ENCODE measurements at places on chromosomes 11 and 22.

GRCh38 chr22:28252539-28252938, 333.5 kb upstream of the PITPNB start:
- H3K4me3 ChIP-seq = no peak overlapping the region
- no peaks in the 10 kb centered on the region for H3K4me1 ChIP-seq
- no peaks in the 10 kb centered on the region for H3K36me3 ChIP-seq

DNA sequence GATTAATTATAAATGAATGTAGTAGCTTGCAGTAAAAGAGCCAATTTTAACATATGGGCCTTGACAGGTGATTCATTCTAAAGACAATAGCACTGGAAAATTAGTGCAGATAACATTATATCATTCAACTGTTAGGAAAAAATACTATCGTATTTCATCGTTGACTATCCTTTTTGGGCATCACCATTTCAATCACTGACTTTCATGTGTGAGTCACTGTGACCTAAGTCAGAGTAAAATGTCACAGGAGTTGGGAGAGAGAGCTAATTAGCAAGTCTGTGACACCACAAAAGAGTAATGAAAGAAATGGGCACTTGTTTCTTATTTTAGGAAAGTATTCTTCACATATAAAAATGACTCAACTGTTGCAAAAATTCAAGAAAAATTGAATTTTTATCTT, 253.8 kb upstream of the CNTN5 start:
- H3K27me3 ChIP-seq = no peaks in the 10 kb centered on the region
- no peak overlapping the region for H3K27ac ChIP-seq
- no peaks in the 10 kb centered on the region for H3K36me3 ChIP-seq
- H3K4me3 ChIP-seq = no peak overlapping the region

DNA sequence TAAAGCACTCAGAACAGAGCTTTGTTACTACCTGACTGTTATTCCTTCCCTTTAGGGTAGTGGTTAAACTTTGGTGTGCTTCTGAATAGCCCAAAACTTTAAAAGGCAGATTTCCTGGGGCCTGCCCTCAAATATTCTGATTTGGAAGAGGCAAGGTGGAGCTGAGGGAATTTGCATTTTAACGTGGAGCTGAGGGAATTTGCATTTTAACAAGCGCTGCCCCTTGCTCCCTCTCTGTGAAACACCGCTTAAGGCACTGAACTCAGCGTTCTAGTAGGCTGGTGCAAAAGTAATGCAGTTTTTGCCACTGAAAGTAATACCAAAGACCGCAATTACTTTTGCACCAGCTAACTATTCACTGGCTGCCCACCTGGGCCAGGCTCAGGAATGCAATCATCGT, 35.0 kb downstream of the TPST2 start:
- no peaks in the 10 kb centered on the region for H3K27me3 ChIP-seq
- H3K27ac ChIP-seq = no peak overlapping the region
- H3K4me3 ChIP-seq = no peak overlapping the region
- no peak for ATAC-seq

GRCh38 chr11:35145271-35145670, 6.3 kb downstream of the CD44 start:
- ATAC-seq = peak; percentile 79
- no peaks in the 10 kb centered on the region for H3K27me3 ChIP-seq
- H3K36me3 ChIP-seq = peaks cover 20% of the 10 kb centered on the region
- peak overlapping the region; percentile 64 for H3K4me3 ChIP-seq
- peaks cover 85% of the 10 kb centered on the region for H3K4me1 ChIP-seq

DNA sequence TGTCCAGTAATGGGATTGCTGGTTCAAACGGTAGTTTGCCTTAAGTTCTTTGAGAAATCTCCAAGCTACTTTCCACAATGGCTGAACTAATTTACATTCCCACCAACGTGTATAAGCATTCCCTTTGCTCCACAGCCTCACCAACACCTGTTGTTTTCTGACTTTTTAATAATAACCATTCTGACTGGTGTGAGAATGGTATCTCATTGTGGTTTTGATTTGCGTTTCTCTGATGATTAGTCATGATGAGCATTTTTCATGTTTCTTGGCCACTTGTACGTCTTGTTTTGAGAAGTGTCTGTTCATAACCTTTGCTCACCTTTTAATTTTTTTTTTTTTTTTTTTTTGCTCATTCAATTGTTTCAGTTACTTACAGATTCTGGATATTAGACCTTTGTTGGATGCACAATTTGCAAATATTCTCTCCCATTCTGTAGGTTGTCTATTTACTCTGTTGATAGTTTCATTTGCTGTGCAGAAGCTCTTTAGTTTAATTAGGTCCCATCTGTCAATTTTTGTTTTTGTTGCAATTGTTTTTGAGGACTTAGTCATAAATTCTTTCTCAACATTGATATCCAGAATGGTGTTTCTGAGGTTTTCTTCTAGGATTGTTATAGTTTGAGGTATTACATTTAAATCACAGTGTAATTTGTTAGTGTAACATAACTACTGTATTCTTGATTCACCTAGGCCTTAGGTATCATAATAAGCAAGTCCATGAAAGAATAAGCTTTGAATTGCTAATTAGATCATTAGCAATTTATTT, 33.0 kb downstream of the CCDC34 start:
- no peak for ATAC-seq
- no peaks in the 10 kb centered on the region for H3K27me3 ChIP-seq
- peaks cover 17% of the 10 kb centered on the region for H3K36me3 ChIP-seq
- H3K4me1 ChIP-seq = no peaks in the 10 kb centered on the region
- no peak overlapping the region for H3K4me3 ChIP-seq

GRCh38 chr11:70326365-70326811, 55.9 kb downstream of the PPFIA1 start:
- no peaks in the 10 kb centered on the region for H3K27me3 ChIP-seq
- H3K4me1 ChIP-seq = peaks cover 16% of the 10 kb centered on the region
- no peak for ATAC-seq
- H3K27ac ChIP-seq = no peak overlapping the region
- H3K4me3 ChIP-seq = no peak overlapping the region
- peaks cover 47% of the 10 kb centered on the region for H3K36me3 ChIP-seq

DNA sequence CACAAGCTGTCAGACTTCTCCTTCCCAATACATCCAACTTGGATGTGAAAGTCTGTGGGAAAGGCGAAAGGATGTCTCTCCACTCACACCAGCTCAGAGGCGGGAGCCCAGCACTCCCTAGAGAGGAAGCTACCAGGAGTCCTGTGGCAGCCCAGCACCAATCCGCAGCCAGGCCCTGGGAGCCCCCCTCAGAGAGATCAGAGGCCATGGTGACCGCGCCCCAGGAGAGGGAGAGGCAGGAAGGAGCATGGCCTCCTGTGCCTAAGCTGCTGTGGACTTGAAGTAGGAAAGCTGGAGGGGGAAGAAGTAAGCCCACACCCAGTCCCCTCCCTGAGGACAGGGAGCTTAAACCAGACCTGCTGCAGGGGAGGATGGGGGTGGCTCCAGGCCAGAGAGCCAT, 24.4 kb upstream of the IGSF9B start:
- H3K27me3 ChIP-seq = peaks cover 25% of the 10 kb centered on the region
- no peak overlapping the region for H3K27ac ChIP-seq
- peaks cover 16% of the 10 kb centered on the region for H3K4me1 ChIP-seq
- H3K36me3 ChIP-seq = no peaks in the 10 kb centered on the region

- ATAC-seq = no peak
- peak overlapping the region; percentile 57 for H3K27ac ChIP-seq
These were observed 586 bp downstream of the TTLL1 start for GRCh38 chr22:43088627-43088983.

GRCh38 chr11:11313426-11313825, 39.6 kb downstream of the CSNK2A3 start:
- no peaks in the 10 kb centered on the region for H3K36me3 ChIP-seq
- H3K4me1 ChIP-seq = peaks cover 12% of the 10 kb centered on the region
- no peak overlapping the region for H3K4me3 ChIP-seq

- no peak for ATAC-seq
- no peak overlapping the region for H3K27ac ChIP-seq
- no peaks in the 10 kb centered on the region for H3K36me3 ChIP-seq
- no peak overlapping the region for H3K4me3 ChIP-seq
These were observed 99.7 kb upstream of the KCNA4 start for GRCh38 chr11:30116512-30116911.

DNA sequence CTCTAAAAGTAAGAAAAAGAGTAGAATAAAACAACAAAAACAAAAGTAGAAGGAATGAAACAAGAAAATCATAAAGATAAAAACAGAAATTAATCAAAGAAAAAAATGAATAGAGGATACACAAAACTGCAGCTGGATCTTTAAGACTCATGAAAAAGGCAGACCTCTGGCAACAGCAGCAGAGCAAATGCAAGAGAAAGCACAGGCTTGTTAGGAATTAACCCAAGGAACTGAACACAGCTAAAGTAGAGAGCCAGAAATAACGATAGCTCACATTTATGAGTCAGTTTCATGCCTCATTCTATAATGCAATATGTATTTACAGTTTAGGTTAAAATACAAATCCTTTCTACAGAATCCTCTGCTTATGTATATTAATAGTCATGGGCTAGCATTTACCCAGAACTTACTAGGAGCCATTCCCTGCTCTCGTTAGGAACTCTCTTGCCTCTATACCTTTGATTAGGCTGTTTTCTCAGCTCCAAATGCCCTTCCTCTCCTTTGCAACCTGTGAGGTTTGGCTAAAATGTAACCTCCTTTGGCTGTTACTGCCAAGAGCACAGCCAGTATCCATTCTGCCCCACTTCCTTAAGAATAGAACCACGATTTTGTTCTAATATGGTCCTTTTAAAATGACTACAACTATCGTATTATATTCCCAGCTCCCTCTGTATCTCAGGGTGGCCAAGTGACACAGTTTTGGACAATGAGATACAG, 38.3 kb upstream of the NFAM1 start:
- peaks cover 27% of the 10 kb centered on the region for H3K27me3 ChIP-seq
- no peaks in the 10 kb centered on the region for H3K4me1 ChIP-seq
- ATAC-seq = no peak
- H3K27ac ChIP-seq = no peak overlapping the region
- H3K4me3 ChIP-seq = no peak overlapping the region
- H3K36me3 ChIP-seq = no peaks in the 10 kb centered on the region

DNA sequence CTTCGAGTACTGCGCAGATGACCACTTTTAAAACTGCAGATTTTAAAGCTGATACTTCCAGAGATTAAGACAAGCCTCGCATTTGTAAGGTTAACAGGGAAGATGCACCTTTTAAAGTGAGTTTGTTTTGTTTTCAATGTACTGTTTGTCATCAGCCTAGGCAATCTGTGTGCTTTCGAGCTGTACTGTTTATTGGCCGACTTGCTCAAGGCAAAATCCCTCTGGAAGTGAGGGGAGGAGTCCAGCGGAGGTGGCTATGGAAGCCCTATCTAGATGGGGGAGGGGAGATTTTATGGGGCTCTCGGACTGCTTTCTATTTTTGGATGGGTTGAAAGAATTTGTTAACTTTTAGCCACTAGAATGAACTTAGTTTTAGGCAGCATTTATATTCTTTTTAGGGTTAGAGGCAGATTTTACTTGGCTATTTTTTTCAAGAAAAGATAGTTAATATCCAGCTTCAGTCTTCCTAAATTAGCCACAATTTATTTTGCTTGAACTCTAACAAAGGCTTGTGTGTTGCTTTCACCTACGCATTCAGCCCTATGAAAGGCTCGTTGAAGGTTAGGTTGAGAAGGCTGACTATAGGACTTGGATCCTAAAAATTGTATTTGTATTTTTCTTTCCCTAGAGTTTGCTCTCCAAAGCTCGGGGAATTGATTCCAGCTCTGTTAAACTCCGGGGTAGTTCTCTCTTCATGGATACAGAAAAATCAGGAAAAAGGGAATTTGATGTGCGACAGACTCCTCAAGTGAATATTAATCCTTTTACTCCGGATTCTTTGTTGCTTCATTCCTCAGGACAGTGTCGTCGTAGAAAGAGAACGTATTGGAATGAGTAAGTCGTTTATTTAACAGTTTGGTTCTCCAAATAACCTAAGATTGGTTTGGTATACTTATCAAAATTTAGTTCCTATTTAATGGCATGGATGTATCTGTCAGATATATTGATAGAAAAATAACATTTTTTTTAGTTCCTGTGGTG, 2.1 kb downstream of the WEE1 start:
- H3K4me3 ChIP-seq = peak overlapping the region; percentile 96
- H3K36me3 ChIP-seq = peaks cover 35% of the 10 kb centered on the region
- H3K27ac ChIP-seq = peak overlapping the region; percentile 91

DNA sequence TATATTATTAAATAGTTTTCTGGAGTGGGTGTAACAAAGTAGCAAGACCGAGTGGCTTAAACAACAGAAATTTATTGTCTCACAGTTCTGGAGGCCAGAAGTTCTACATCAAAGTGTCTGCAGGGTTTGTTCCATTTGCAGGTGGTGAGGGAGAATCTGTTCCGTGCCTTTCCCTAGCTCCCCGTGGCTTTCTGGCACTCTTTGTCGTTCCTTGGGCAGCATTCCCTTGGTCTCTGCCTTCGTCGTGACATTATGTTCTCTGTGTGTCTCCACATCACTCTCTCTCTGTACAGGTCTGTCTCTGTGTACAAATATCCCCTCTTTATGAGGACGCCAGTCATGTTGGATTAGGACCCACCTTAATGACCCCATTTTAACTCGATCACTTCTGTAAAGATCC, 38.2 kb downstream of the LDLRAD3 start:
- peaks cover 4% of the 10 kb centered on the region for H3K4me1 ChIP-seq
- peaks cover 10% of the 10 kb centered on the region for H3K27me3 ChIP-seq
- H3K36me3 ChIP-seq = no peaks in the 10 kb centered on the region
- no peak overlapping the region for H3K4me3 ChIP-seq
- H3K27ac ChIP-seq = no peak overlapping the region

- ATAC-seq = no peak
These were observed 155.0 kb upstream of the TIMP3 start for GRCh38 chr22:32646476-32646875.

DNA sequence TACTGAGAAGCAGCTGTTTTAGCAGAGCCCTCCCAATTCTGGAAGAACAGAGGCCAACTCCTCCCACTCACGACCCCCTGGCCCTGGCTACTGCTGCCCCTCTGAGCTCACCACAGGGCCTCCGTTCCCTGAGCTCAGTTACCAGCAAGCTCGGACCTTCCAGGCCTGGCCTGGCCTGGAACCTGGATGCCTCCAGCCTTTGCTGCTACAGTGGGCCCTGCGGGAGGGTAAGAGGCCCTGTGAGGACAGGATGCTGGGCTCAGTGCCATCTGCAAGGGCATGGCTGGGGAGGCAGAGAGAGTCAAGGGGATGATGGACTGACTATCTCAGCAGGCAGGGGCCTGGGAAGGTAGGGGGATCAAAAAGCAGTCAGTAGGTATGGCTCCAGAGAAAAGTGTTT, 209.9 kb upstream of the NCAM1 start:
- no peak overlapping the region for H3K27ac ChIP-seq
- H3K4me3 ChIP-seq = no peak overlapping the region
- H3K36me3 ChIP-seq = no peaks in the 10 kb centered on the region
- ATAC-seq = no peak

DNA sequence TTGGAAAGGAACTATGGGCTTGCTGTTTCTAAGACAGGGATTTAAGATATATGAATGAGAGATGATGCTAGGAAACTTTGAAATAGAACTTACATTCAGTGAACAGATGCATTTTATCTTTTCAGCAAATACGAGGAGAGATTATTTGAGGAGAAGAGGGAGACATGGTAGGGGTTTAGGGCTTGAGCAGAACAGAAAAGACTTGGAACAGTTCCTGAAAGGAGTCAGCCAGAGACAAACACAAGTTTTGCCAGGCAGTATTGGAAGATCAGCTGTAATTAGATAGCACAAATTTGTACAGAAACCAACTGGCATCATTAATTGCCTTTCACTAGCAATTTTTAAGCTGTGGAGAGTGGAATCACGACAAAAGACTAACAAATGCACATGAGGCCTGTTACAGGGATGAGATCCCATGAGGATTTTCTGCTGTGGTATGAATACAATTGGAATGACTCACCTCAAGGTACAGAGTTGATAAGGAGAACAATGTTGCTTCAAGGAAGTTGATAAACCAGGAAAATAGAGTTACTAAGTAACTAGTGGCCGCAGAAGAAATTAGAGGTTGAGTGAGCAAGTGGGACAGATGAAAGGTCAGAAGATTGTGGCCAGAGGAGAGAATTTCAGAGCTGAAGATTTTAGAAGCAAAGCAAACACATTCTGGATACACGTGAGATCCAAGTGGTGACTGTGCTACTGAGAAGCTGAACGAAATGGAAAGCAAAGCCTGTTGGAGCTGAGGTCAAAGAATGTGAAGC, 67.9 kb downstream of the CYB5R2 start:
- no peak for ATAC-seq
- H3K4me1 ChIP-seq = no peaks in the 10 kb centered on the region
- H3K27me3 ChIP-seq = no peaks in the 10 kb centered on the region

Measured in stimulated activated memory B cell treated with anti-CD40 and anti-IgM and Interleukin-4, amounts not matched to agents 10 μg/mL and 1 μg/mL and 100 μg/mL, for 72 hours (primary cell).